ENCODE measurements at places on chromosomes 16 and 17.

DNA sequence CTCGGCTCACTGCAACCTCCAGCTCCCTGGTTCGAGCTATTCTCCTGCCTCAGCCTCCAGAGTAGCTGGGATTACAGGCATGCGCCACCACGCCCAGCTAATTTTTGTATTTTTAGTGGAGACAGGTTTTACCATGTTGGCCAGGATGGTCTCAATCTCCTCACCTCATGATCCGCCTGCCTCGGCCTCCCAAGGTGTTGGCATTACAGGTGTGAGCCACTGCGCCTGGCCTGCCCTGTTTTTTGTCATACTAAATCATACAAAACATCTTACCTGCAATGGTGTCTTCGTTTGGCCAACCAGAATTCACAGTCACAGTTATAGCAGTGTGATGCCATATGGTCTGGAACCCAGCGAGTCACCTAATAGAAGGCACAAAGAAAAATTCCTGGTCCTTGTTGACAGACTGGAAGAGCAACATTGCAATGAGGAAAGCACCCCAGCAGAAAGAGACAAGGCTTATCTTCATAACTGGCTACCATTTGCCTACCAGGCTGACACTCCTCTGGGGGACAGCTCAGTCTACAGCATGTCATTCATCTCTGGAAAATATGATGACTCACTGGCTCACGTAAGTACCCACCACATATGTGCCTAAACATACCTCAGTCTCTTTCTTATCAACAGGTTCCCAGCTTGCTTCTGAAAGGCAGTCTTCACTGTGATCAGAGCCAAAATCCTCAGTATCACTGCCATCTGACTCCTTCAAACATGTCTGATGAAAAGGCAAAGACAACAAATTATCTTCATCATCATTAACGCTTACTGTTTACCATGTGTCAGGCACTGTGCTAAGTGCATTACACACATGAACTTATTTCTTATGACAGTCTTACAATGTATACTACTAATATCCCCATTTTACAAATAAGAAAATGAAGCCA, 4.3 kb upstream of the HSF5 start:
- DNase-seq, result no peak

- DNase-seq, result no peak
Measured at GRCh38 chr16:998211-998610, 16.6 kb downstream of the SOX8 start.

DNA sequence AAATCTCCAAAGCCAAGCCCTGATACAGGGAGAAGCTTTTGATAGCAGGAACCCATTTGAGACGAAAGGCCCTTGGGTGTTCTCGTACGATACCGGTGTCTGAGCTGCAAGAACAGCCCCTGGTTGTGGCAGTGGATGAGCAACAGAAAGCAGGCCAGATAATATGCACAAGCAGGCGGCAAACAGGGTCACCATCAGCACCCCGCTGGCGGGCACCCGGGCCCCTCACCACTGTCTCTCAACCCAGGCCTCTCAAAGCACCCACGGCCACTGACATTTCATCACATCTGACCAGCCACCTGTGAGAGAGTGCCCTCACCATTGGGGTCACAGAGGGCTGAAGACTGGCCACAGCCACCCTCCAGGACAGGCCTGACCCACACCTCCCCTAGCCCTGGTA, 230.4 kb downstream of the C16orf78 start:
- DNase-seq, result no peak

- no peak for DNase-seq
Measured at GRCh38 chr16:10517868-10518267, 62.5 kb downstream of the EMP2 start.

DNA sequence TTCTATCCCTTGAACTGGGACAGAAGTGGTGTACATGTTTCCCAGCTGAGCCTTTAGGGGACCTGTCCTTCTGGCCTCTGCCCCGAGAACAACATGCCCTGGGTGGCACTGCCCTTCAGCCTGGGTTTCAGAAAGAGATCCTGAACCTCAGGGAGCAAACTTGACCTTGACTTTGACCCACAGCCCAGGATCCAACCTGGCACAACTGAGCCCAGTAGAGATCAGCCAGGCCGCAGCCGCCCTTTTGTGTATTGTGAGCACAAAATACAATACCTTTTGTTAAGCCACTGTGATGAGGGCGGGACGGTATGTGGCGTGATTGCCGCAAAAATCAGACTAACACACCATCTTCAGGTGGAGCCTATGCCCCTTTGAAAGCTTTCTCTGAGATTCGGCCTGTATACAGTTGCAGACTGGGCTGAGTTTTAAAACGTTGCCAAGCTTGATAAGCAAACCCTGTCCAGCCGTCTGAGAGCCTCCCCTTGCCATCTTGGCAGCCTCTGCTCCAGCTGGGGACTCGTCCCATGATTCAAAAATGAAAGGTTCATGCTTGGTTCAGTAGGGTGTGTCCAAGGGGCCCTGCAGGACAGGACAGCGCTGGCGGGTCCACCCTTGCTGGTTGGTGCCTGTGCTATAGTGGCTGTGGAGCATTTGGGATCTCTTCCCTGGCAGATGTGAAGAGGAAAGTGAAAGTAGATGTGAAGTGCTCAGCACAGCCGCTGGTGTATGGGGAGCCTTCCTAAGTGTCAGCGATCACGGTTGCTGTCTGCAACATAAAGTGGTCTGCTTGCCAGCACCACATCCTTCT, 40.3 kb downstream of the FOXL1 start:
- no peak for DNase-seq

DNA sequence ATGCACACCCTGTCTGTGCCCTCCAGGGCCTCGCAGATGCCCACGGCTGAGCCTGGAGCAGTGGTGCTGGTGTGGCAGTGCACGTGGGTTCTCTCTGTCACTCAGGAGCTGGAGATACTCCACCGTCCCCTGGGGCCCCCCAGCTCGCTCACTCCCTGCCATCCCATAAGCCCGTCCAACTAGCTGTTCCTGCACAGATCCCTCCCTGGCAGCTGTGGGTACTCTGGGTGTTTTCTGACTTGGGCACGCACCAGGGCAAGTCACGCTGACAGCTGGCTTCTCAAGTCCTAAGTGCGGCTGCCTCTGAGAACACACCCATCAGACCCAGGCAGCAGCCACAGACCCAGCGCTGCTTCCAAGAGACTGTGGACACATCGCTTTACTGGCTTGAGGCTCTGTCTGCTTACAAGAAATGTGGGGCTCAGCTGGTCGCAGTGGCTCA, 25.4 kb upstream of the ITGB4 start:
- DNase-seq, result peak; percentile 55

DNA sequence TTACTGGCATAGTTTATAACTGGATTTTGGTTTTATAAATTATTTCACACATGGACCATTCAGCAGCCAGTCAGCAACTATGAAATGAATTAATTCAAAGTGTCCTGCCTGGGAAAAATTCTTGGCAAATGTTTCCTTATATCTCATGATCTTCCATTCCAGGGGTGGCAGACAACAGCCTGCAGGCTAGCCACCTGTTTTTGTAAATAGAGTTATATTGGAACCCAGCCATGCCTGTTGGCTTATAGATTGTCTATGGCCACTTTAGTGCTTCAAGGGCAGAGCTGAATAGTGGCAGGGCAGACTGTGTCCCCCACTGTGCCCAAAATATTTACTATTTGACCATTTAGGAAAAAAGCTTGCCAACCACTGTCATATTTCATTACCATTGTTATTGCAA, 613.7 kb downstream of the TMEM114 start:
- peak; percentile 13 for DNase-seq

DNA sequence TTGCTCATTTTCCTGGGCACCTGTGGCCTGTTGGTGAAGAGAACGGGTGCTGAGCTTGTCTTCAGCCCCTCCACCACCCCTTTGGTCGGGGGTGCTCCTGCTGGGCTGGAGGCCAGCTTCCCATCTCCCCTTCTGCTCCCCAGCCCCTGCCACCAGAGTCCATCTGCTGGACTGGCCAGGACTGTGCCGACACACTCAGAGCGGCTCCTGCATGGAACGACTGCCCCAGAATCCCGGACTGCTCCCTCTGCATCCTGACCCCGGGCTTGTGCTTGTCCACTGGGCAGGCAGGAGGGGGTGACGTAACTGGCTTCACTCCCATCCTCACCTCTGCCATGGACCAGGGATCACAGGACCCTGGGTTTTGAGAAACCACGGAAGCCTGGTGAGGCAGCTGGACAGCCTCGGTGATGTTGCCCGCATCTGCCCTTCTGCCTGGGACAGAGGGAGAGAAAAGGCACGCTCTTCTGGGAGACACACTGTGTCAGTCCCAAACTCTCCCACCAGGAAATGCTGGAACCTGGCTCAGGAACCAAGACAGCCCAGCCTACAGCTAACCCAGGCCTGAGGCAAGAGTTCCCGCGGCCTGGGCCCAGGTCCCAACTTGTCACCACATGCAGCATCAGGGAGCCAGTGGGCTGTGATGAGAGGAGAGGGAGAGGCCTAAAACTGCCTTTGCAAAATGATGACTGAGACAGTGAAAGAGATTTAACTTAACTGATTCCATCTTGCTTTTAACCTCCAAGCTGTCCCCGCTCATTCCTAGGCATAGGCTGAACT, 16.1 kb upstream of the GSDMA start:
- DNase-seq, result no peak

GRCh38 chr17:37094391-37094790, 145.6 kb downstream of the AATF start:
- DNase-seq, result no peak
